ENCODE measurements at places on chromosomes 6 and 20.

- no peak for DNase-seq
Measured at GRCh38 chr20:34249291-34249690, 8.1 kb downstream of the ASIP start.

DNA sequence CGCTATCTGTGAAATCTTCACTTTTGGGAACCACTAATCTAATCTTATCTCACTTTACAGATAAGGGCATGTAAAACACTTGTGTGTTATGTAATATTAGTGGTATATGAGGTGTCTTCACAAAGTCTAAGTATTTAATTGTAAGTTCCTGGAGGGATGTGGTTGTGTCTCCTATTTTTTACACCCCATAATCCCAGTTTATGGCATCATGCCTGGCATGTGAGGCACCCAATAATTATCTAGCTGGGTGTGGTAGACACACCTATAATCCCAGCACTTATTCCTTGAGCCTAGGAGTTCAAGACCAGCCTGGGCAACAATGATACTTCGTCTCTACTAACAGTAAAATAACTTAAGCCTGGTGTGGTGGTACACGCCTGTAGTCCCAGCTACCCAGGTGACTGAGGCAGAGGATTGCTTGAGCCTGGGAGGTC, 16.5 kb upstream of the TBCC start:
- DNase-seq: no peak

- peak; percentile 59 for DNase-seq
Measured at GRCh38 chr6:6891949-6892461, 215.8 kb upstream of the RREB1 start.

GRCh38 chr6:130693944-130694343, 133.3 kb upstream of the SMLR1 start:
- no peak for DNase-seq

DNA sequence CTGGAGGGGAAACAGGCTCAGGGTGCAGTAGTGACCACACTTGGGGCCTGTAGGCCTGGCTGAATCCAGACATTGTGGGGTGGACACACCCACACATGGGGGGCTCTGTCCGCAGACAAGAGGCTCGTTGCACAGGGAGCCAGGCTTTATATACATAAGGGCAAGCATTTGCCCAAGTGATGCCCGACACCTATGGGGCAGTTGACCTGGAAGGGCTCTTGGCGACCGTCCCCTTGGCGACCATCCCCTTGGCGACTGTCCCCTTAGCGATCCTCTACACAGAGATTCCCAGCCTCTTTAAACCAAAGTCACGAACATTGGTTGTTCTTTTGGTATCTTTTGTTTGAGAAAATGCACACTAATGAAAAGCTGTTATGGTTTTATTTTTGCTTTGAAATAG, 2.7 kb downstream of the TOX2 start:
- DNase-seq: no peak

DNA sequence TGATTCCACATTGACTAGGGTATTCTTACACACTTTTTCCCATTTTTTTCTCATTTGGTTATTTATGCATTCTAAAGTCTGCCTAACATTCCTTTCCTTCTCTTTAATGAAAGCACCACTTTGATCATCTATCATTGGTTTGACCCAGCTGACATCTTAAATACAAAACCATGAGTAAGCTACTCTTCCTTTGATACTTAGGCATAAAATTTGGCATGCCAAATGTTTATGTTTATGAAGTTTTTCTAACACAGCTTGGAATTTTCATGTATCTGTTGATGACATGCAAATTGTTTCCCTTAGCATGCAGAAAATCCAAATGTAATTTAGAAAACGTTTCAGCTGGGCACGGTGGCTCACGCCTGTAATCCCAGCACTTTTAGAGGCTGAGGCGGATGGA, 534.9 kb downstream of the QKI start:
- DNase-seq: no peak
